Amniotic stem cell (primary cell): ENCODE measurements at places on chromosomes 12 and 14.

GRCh38 chr12:114864837-114865551 is 181.0 kb upstream of the TBX3 start:
- no peak for DNase-seq

GRCh38 chr12:57609781-57610553 is 1.3 kb upstream of the ARHGEF25 start:
- no peak for DNase-seq

DNA sequence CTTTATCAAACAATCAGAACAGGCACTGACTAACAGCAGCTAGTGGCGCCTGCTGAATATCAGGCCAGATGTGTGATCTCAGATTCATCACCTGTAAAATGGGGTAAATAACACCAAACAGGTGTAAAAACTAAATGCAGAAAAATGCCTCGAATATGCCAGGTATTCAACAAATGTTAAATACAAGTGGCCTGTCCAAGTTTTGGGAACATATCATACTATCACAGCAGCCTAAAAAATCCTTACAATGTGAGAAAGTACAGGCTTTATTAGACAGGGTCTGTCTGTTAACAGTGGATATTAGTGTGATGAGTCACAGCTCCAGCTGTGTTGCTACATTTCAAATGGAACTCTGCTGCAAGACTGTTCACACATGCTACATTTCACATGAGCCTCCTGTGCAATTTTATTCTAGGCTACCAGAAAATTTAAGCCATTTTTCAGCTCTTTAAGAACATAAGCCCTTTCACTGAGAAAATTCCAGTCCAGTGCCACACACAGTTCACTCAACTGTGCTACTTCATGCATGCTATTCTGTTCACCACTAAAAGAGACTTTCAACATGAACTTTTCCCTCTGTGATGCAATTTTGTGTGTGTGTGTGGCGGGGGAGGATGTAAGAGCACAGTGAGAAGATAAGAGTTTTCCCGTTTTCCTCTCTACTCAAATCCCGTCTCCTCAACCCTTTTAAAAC is 56.7 kb downstream of the MSRB3 start:
- peak; percentile 34 for DNase-seq

DNA sequence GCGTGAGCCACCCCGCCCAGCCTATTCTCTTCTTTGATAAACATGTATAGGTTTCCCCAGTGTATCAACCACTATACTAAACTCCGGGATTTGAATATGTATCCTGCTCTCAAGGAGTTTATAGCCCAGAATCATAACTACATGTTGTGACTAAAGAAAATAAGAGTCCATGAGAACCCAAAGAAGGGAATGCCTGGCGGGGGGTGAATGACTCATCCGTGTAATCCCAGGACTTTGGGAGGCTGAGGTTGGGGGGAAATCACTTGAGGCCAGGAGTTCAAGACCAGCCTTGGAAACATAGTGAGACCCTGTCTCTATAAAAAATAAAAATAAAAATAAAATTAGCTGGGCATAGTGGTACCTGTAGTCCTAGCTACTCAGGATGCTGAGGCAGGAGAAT is 57.2 kb downstream of the SIX6 start:
- no peak for DNase-seq

DNA sequence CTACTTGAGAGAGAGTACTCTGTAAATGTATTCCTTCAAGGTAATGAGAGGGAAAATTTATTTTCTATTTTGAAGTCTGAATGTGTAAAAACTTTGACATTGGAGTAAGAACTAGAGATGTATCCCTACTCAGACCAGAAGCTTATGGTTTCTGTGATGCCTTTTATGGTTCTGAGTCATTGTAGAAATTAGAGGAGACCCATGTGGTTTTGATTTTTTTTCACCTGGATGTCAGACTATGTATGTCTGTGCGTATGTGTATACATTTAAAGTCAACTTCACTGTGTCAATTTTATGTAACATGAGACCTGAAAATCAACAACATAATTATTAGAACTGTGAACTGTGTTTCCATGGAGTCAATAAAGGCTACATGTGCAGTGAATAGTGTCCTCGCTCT is 302.0 kb downstream of the TRHDE start:
- no peak for DNase-seq

- DNase-seq: no peak
Measured at GRCh38 chr14:23171222-23171975, 12.1 kb downstream of the SLC7A8 start.

DNA sequence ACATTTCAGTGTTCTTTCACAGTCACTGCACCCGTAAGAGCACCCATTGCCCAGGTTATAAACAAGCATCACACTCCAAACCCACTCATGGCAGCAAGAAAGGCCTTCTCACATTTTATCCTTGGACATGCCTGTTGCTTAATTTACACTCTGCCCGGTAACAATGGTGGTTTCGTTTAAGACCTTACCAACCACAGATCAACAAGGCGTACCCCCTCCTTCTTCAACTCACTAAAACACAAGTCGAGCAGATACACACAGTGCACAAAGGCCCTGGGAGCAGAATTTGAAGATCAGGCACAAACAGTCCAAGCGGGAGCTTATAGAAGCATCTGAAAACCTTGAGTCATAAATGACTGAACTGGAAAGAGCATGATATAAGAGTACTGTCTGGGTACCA is 98.1 kb downstream of the GALC start:
- DNase-seq: no peak

GRCh38 chr12:123715195-123715594 is 3.0 kb downstream of the ATP6V0A2 start:
- no peak for DNase-seq

GRCh38 chr12:122841544-122842321 is 6.5 kb downstream of the HIP1R start:
- DNase-seq: peak; percentile 65

DNA sequence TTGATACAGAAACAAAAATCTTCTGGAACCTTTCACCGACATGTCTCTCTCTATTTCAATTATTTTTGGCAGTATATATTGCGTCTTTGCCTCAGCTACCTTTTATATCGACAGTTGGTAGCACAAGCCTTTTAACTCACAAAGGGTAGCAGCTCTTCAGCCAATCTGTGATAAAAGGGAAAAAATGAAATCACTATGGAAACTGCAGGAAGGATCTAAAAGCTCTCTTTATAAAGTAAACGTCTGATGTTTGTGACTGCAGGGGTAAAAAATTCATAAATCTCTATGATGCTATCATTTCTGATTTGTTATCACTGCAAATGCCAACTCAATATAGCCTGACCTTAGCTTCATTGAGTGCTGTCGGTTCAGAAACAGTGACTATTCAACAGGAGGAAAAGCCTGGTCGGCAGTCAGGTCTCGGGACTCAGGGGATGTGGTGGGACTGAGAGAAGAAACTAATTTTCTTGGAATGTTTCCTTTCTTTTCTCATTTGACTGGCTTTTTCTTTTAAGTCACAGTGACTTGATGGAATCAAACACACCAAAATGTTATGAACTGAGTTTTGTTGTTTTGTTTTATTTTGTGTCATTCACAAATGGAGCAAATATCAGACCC is 5.9 kb upstream of the RMST start:
- DNase-seq: no peak

DNA sequence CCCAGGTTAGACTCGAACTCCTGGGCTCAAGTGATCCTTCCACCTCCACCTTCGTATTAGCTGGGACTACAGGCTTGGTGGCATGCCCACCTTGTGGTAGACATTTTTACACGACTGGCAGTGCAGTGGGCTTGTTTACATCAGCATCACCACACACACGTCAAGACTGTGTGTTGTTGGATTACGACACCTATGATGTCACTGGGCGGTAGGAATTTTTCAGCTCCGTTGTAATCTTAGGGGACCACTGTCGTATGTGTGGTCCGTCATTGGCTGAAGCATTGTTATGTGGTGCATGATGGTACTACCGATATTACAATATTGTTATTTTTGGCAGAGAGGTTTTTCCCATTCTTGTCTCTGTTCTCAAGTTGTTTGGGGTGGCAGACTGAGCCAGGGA is 50.7 kb downstream of the TSPAN9 start:
- DNase-seq: no peak

- no peak for DNase-seq
Measured at GRCh38 chr12:11732715-11733114, 83.2 kb downstream of the ETV6 start.

GRCh38 chr12:122366685-122367475 is 55.6 kb downstream of the CLIP1 start:
- DNase-seq: peak; percentile 46

DNA sequence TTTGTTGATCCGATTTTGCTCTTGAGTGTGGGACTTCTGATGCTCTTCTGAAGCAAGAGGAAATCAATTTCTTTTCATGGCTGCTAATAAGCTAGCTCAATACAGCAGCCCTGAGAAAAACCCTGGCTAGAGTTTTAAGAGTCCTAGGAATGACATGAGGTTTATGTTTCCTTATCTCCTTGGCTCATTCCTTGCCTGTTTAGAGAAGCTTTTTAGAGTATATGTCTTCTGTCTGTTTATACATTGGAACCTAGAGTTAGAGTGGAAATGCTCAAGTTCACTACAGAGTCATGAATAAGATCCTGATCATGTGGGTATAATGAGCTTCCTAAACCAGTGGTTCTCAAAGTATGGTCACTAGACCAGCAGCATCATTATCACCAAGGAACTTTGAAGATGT is 34.5 kb downstream of the SMOC1 start:
- no peak for DNase-seq

- DNase-seq: no peak
Measured at GRCh38 chr12:57027011-57027804, 10.9 kb upstream of the TAC3 start.

- DNase-seq: no peak
Measured at GRCh38 chr12:112557951-112558630, 139.3 kb downstream of the PTPN11 start.
